ENCODE measurements at places on chromosomes 11 and 22.

DNA sequence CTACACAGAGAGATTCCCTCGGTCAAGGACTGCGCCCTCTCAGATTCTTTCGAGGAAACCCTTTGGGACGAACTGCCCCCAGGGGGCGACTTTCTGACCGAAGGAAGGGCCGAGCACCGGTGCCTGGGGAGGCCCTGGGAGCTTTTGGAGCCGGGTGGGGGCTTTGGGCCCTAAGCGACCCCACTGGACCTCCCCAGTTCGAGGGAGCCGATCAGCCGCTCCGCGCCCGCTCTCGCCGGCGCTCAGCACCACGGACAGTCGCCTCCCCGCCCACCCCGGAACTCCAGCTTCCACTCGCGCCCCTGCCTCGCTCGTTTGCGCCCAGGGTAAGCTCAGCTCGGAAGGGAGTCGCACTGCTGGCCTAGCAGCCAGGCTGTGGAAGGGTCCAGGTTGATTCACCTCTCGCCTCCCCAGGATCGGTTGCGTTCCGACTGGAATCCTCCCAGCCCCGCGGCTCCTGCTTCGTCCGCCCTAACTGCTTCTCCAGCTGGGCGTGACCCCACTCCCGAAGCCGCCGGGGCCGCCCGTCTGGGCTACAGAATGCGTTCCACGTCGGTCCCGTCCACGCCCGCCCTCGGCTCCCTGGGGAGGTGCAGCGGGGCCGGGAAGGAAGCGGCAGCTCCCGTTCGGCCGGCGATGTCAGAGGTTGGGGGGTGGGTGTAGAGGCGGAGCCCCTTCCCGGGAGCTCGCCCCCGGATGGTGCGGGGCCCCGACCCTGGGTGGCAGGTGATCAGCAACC lies 428 bp downstream of the SCN3B start:
- DNase-seq, result no peak

DNA sequence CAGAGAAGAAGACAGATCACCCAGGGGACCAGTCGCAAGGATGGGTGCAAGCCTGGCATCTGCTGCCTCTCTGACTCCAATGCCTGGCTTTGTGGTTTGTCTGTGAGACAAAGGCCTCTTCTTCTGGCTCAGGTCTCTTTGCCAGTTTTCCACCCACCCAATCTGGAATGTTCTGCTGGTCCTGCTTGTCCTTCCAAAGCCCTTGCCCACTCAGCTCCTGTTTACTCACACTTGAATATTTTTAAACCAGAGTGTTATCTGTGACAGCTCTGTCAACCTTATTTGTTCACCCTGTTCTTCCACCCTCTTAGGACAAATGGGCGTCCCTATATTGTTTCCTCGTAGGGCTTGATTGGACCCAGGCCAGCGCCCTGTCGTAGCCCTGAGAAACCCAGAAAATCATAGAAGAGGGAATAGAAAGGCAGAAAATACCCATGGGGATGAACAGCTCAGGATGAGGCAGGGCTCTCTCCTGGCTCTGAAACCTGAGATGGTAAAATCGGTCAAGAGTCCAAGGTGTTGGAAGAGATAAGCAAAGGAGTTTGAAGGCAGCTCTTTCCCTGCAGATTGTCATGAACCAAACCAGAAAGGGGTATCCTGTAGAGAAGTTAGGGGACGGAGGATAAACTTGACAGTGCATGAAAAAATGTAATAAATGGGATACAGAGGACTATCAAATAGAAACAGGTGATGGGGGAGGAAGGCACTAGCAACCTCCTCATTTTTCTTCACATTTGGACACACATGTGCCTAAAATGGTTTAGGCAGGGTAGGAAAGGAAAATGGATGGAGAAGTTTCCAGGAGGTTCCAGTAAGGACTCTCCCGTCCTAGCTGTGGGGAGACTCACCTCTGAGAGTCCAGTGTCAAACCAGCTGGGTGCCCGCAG lies 651 bp downstream of the CRYAB start:
- peak; percentile 77 for DNase-seq

- no peak for DNase-seq
These were observed 17.6 kb downstream of the DGAT2 start for GRCh38 chr11:75786101-75786736.

DNA sequence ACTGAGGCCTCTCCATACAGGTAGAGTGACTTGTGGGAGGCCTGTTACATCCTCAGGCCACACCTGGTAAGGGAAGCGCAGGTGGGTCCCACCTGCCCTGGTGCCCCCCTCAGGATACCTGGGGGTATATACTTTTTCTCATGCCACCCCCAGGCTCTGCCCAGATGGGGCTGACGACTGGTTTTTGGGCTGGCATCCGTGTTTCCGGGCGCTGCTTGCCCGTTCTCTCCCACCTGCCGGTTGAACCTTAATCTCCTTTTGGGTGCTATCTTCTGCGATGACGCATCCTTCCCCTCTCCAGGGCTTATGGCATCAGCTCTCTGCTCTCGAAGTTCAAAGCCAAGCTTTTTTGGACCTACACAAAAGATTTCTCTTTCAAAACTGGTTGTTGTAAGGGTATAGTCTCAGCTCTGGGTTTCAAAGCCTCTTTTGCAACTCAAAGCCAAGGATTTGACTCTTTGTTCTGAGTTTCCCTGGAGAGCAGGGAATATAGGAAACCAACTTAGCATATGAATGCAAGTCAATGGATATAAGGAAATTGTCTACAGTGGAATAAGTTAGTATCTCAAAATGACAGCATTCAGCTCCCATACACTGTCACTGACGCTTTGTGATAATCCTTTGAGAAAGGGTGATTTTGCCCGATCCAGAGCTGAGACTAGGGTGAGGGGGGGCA lies 8.6 kb upstream of the LRRC10B start:
- no peak for DNase-seq

DNA sequence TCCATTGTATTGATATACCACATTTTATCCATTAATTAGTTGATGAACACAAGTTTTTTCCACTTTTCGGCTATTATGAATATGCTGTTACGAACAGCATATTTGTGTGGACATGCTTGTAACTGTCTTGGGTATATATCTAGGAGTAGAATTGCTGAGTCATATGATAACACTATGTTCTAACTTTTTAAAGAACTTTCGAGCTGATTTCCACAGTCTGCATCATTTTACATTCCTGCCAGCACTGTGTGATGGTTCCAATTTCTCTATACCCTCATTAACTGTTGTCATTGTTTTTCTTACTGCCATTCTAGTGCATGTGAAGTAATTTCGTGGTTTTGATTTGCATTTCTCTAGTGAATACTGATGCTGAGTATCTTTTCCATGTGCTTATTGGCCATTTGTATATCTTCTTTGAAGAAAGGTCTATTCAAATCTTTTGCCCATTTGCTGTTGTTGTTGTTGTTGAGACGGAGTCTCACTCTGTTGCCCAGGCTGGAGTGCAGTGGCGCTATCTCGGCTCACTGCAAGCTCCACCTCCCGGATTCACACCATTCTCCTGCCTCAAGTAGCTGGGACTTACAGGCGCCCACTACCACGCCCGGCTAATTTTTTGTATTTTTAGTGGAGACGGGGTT lies 7.4 kb upstream of the RCE1 start:
- DNase-seq, result no peak

DNA sequence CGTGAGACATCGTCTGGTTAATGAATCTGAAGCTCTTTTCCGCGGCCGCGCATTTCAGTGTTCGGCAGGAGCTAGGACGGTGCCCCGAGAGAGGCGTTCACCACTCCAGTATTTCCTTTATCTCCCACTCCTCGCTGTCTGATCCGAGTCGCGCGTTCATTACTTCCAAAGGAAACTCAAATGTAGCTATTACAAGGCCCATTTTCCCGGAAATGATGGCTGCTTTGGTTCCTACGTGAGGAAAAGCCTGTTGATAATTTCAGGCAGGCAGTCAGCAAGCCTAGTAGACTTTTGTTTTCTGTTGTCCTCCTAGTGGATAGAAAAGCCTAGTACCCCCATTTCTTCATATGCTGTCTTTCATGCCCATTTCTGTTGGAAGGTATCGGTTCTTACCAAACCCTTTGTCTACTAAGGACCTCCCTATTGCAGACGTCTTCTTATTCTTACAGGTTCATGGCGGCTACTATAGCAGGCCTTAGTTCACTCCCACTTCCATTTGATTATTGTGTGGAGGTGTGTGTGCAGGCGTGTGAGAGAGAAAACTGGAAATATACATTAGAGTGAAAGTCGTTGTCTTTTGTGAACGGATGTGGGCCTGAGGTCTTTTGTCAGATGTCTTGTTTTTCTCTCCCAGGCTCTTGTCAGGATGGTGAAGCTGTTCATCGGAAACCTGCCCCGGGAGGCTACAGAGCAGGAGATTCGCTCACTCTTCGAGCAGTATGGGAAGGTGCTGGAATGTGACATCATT lies 737 bp downstream of the RBM4 start:
- DNase-seq, result peak; percentile 44

DNA sequence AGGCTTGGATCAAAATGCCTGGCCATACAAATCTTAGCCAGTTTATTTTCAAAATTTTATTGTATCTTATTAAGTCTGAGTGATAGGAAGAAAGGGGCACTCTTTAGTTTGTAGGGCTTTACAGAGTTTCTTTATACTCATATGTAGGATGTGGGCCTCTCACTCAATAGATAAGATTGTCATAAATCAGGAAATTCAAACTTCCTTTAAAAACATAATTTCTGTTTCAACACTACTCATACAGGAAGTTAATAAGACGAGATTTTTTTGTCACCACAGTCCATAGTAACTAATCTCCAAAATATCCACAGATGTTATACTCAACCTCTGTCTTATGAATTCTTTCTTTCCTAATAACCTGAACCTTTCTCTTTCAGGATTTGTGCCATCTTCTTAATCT lies 13.3 kb upstream of the OR56B4 start:
- DNase-seq, result no peak

GRCh38 chr11:2316963-2317244 lies 15.1 kb downstream of the TSPAN32 start:
- no peak for DNase-seq

DNA sequence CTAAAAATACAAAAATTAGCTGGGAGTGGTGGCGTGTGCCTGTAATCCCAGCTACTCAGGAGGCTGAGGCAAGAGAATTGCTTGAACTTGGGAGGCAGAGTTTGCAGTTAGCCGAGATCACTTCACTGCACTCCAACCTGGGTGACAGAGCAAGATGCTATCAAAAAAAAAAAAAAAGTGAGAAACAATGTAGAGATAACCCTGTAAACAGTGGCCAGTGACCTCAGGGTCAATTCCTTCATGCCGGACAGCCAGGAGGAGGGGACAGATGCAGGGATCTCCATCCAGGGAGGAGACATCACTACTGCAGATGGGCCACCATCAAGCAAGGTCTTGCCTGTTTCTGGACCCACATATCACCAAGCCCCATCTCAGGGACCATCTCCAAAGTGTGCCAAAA lies 10.2 kb downstream of the CFL1 start:
- no peak for DNase-seq

DNA sequence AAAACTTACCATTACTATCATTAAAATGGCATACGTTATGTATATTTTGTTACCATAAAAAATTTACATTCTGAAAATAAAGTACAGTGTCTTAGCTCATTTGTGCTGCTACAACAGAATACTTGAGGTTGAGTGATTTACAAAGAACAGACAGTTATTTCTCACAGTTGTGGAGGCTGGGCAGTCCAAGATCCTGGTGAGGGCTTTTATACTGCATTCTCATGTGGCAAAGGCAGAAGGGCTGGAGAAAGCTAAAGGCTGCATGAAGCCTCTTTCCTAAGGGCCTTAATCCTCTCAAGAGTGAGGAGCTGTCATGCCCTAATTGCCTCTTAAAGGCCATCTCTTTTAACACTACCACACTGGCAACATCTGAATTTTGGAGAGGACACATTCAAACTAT lies 13.3 kb downstream of the GGTLC2 start:
- no peak for DNase-seq

DNA sequence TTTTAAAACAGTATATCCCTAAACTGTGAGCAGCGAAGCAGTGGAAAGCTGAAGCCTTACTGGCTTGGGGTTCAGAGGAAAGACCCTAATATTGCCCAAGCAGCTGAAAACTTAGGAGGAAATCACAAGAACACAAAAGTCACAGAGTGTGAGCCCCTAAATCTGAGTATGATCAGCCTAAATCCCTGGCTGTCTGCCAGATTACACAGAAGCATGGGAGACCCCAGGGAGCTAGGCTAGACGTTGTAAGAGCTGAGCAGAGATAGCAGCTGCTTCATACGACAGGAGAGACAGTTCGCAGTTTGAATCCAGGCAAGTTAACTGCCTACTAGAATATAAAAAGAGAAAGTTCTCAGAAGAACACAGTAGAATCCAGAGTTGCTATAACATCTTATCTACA lies 81.2 kb downstream of the PACS1 start:
- no peak for DNase-seq

DNA sequence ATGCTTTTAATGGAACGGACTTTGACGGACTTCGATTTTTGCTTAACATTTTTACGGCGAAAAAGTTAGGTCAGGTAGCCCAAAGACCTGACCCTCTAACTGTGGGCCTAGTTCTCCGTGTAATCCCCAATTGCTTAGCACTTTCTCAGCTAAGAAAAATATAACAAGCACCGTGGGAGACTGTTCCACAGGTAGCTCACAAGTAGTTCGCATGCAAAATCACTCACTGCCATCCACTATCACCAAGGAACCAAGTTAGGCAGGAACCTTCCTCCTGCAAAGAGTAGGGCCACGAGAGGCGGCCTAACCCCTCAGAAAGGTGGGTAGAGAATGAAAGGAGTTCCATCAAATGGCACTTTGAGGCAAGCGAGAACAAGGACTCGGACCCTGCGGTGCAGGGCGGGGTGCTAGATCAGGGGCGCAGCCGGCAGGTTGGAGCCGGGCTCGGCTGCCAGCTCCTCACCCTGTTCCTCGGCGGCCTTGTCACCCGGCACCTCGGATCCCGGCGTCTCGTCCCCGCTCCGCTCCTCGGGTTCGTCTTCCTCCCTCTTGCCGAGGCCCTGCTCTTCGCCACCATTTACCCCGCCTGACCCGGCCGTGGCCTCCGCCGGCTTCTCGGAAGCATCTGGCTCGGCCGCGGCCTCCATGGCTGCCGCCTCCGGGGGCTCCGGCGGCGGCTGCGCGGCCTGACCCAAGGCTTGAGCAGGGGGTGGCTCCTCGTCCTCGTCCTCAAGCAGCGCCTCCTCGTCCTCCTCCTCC lies 922 bp downstream of the HNRNPUL2 start:
- no peak for DNase-seq

- no peak for DNase-seq
These were observed 354.7 kb downstream of the LARGE1 start for GRCh38 chr22:33565580-33565995.

GRCh38 chr11:129252621-129253020 lies 60.5 kb upstream of the ARHGAP32 start:
- no peak for DNase-seq

DNA sequence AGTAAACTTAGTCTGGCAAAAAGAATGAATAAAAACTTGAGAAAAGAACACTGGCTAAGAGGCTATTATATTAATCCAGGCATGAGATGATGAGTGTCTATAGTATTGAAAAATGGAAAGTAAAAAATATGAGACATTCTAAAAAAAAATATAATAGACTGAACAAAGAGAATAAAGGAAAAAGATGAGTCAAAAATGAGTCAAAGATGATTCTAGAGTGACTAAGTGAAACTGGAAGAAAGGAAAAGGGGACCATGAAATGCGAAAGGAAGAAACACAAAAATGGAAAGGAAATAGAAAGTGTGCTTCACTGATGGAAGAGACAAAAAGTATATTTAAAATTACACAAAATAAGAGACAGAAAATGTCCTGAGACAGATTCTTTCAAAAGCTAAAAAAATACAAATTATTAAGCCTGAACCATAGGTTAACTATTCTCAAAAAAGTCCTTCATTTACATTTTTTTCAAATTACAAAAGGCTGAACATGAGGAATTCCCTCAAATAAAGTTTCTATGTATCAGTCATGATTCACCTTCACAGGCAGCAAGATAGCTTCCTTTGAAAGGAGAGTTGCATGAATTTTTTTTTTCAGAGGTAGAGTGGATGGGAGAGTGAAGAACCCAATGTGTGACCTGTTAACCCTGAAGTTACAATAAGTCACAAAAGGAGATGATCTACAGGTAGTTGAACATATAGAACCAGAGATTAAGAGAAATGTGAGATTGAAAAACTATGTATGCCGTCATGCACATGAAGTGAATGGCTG lies 75.2 kb downstream of the EIF3M start:
- DNase-seq, result no peak
